IPS-NIHi11 (cell line): ENCODE measurements at places on chromosomes 11 and 22.

DNA sequence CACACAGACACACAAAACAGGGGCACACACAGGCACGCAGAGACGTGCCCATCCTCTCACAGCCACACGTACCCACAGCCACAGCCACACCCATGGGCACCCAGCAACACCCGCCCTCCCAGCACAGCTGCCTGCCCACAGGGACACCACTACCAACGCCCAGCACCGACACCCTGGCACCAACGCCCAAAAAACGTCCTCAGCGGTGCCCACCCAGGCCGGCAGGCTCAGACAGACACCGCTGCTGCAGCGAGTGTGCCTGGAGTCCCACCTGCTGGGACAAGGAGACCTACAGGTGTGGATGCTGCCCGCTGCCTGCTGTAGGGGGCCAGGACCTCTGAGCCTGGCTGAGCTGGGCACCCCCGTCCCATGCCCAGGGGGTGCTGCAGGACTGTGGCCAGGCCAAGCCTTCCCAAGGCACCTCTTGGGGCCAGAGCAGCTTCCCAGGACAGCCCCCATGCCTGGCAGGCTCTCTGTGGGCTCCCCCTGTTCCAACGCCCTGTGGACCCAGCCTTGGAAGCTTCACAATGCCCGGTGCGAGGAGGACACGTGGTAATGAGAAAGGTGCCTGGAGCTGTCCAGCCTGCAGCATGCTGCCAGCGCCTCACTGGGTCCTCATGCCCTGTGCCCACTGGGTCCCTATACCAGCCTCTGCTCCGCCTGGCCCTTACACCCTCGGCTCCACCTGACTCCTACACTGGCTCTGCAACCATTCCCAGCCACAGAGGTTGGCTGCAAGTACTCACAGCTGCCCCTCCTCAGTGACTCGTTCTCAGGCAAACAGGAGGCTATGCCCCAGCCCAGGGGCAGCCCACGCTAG is 45.8 kb upstream of the TH start:
- no peak for DNase-seq

GRCh38 chr11:128551058-128551457 is 36.3 kb downstream of the ETS1 start:
- DNase-seq, result no peak

GRCh38 chr11:104672897-104673296 is 225.4 kb downstream of the CASP12 start:
- no peak for DNase-seq

GRCh38 chr11:27228232-27228905 is 134.6 kb downstream of the CCDC34 start:
- DNase-seq, result no peak

GRCh38 chr11:15505155-15505554 is 390.4 kb downstream of the INSC start:
- DNase-seq, result no peak

DNA sequence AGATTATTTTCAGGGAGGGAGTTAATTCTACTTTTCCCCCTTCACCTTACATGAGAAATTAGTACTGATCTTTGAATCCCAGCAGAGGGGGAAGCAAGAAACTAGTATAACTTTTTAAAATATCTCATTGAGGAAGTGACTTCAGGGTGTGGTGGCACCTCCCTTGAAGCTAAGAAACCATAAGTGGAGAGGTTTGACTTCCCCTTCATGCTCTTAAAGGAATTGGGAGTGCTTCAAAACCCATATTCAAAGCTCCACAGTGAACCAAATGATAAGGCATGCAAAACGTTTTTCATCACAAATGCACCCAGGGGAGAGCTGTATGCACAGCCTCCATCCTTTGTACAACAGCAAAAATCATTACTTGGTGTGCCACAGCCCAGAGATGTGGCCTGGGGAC is 540 bp downstream of the MS4A14 start:
- no peak for DNase-seq

- no peak for DNase-seq
These were observed 125.6 kb downstream of the AASDHPPT start for GRCh38 chr11:106202935-106203620.

DNA sequence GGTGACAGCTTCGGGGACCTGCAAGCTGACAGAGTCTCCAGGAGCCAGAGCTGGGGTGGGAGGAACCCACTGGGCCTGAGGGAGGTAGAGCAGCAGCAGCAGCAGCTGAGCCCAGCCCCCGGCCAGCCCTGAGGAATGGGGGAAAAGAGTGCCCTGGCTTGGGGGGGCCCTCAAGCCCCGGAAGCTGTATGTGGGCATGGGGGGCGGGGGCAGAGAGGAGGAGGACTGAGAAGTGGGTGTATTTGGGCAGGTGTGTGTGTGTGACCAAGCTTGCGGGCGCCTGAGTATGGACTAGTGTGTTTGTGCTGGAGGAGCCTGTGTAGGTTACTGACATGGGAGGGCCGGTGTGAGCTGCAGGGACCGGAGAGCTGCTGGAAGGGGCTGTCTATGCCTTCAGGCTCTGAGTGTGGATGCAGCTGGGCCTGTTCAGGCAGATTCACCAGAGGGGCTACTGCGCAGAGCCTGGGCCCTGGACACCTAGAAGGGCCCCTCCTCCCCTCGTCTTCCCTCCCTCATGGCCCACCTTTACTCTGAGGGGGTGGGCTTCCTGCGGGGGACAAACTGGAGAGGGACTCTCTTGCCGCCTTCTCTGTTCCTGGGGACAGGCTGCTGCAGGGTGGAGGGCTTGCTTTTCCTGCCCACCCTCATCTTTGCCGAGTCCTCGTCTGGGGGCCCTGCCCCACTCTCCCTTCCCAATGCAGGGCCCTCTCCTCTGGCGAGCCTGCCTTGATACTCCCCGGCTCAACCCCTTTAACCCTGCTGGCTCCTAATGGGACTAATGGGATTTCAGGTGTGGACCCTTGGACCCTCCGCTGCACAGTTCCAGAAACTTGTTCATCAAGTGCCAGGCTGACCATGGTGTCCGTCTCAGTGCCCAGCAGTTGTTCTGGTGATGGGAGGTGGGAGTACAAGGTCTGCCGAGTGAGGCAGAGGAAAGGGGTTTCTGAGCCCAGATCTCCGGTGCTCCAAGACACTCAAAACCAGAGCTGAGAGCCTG is 28.2 kb downstream of the ST3GAL4 start:
- no peak for DNase-seq

DNA sequence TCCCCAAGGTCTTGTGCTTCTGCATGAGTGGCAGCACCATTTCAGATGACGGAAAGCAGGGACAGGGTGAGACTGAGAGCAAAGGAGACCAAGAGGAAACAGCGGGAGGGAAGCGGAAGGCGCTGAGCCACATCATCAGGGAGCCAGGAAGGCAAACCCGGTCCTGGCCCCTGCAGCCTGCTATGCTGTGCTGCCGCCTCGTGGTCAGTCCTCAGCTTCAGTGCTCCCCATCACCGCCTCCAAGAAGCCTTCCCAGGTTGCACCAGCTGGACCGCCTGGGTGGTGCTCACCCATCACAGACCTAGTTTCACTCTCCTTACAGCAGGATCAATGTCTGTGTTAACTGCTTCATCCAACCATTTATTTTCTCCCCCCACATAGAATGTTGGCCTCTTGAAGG is 73.0 kb upstream of the PHF21B start:
- peak; percentile 74 for DNase-seq

DNA sequence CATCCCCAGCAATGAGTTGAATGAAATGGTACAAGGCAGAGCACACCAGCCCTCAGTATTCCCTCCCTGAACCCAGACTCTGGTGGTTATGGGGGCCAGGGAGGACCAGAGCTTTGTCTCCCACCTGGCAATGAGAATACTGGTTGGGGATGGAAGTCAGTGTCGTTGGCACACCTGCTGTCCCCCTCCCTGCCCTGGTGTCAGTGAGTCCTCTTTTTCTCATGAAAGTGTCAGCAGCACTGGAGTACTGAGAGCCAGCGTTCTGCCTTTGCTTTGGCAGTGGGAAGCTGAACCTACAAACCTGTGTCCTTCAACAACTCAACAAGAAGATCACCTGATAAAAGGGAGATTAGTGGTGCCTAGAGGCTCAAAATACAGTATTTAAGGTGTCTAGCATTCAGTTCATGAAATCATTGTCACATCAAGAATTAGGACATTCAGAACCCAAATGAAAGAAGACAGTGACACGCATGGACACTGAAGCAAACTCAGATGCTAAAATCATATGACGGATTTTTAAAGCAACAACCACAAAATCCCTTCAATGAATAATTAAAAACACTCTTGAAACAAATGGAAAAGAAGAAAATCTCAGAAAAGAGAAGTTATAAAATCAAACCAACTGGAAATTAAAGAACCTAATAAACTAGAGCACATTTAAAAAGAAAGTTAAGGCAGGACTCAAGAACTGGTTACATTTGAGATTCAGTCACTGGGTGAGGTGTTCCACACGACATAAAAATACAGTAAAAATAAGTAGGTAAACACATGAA is 77.5 kb upstream of the VPREB1 start:
- DNase-seq, result no peak
